ENCODE measurements at places on chromosomes 2 and 18.

DNA sequence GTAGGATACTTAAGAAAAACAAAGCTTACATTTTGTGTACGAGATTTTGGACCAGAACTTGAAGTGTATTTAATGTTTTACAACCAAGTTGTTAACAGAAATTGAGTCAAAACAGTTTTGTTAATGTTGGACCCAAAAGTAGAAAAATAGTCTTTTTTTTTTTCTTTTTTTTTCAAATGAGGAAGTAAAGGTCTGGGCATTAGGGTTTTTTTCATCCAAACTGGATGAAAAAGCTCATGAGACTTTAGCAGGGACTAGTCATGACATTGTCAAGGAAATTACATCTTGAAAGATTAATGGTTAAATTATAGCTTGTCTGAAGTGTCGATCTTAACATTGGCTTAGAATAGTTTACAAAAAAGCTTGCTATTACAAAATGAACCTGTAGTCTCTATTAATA, 32.3 kb downstream of the CCNT2 start:
- DNase-seq: no peak

DNA sequence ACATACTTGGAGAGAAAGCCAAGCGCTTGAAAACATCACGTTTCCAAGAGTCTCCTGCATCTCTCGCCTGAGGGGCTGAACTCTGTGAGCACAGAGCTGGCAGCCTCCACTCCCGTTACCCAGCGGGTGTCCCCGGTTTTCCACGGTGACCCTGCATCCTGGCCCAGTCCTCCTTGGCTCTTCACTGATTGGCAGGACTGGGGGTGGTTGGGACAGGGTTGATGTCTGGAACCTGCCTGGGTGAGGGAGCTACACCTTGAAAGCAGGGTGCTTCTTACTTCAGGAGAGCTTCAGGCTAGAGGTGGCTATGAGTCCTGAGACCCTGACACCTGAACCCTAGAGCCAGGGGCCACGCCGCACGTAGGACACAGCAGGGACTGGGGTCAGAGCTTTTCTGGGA, 234.1 kb downstream of the DYSF start:
- no peak for DNase-seq

GRCh38 chr2:165239230-165239629, at the start of gene SCN2A:
SCN2A (plus strand) TSS chr2:165239414; CDS start chr2:165295824, 56,410 bp downstream.
- DNase-seq: peak; percentile 47

DNA sequence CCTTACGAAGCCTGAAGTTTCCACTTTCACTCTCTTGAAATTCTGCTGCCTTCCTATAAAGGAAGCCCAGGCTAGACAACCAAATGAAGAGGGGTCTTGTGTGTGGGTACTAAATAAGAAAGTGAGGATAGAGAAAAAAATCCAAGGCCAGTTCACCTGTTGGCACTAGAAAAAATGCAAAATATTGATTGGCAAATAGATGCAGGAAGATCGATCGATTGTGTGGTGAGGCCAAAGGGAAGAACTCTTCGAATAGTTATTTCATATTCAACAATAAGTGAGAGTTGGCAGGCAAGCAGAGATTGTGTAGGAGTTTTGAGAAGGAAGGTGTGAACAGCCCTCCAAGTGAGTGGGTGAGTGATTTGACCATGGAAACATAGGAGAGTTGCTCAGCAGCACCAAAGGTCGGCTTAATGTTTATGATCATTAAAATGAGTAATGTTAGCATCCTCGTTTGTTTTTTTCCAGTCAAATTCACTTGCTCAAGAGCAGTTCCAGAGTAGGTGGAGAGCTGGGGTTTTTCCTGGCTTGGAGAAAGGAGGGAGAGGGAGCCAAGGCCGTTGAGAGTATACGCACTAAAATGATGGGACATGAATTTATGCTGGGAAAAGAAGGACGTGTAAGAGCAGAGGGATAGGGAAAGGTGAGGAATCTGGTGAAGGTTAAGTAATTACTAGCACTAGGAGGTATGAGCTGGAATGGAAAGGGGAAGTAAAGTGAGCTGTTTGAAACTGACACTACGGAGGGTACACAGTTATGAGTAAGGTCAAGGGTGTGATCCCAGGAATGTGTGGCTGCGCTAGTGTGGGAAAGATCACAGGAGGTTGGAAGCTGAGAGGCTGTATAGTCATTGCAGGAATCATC, 1.1 kb upstream of the NAPG start:
- peak; percentile 78 for DNase-seq

- peak; percentile 35 for DNase-seq
These were observed 543.4 kb downstream of the IRS1 start for GRCh38 chr2:226256237-226256636.

DNA sequence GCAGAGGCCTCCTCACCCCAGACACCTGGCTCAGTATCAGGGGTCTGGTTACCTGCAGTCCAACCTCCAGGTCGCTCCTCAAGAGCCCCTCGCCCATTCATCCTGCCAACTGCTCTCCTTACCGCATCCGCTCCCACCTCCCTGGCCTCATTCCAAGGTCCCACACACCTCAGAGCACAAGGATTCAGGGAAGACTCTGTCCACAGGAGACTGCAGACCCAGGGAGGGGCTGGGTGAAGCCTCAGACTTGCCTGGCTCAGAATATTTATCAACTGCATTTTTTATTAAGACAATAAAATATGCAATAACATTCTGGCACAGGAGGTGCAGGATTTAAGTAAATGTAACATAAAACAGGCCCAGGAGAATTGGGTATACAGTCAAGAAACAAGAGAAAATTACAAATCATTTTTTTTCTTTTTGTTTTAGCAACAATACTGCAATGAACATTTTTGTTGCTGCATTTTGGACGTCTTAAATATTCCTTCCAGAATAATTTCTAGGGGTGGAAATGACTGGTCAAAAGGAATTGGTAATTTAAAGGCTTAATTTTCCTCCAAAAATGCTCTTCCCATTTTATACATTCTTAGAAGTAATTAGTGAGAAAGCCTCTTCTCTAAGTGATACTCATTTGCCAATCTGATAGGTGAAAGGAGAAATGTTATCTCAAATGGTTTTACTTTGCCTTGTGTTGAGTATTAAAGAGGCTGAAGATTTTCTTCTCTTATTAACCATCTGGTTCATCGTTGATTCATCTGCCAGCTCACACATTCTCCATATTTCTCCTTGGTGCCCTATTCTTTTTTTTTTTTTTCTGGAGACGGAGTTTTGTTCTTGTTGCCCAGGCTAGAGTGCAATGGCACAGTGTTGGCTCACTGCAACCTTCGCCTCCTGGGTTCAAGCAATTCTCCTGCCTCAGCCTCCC, 42.5 kb downstream of the TEX44 start:
- DNase-seq: no peak

- no peak for DNase-seq
These were observed 49.2 kb upstream of the CHN1 start for GRCh38 chr2:175054340-175054739.

GRCh38 chr18:53883771-53884170, 340.7 kb downstream of the MBD2 start:
- no peak for DNase-seq

DNA sequence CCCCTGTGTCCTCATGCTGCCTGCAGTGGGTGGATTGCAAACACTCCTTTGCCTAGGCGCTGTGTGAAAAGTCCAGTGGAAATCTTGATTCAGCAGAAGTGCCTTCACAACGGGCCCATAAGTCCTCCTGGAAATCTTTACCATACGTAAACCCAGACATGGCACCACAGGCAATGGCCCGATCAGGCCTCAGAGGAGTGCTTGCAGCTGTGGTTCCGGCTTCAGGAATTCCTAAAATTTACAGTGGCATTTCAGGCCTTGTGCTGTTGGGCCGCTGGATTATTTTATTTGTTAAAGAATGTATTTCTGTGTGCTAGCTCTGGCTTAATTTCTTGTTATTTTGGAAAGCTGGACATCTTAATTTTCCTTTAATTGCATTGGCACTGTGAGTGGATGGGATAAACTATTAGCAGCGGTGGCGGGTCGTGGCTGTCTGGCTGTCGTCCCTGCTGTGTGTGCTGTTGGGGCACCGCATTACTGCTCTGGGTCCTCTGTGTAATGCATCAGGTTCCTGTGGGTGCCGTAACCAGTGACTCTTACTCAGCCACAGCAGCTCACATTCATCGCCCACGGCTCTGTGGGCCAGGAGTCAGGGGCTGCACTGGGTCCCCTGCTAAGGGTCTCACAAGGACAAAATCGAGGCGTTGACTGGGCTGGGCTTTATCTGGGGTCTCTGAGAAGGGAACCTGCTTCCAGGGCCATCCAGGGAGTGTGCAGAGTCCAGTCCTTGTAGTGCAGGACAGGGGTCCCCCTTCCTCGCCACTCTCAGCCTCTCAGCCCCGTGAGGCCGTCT, 73.1 kb downstream of the RTP5 start:
- DNase-seq: no peak

GRCh38 chr2:11876436-11876835, 130.0 kb downstream of the LPIN1 start:
- DNase-seq: no peak

- no peak for DNase-seq
These were observed 1.4 kb downstream of the MCM6 start for GRCh38 chr2:135874777-135875365.

- DNase-seq: no peak
These were observed 594.0 kb downstream of the ERBB4 start for GRCh38 chr2:211944572-211944971.

DNA sequence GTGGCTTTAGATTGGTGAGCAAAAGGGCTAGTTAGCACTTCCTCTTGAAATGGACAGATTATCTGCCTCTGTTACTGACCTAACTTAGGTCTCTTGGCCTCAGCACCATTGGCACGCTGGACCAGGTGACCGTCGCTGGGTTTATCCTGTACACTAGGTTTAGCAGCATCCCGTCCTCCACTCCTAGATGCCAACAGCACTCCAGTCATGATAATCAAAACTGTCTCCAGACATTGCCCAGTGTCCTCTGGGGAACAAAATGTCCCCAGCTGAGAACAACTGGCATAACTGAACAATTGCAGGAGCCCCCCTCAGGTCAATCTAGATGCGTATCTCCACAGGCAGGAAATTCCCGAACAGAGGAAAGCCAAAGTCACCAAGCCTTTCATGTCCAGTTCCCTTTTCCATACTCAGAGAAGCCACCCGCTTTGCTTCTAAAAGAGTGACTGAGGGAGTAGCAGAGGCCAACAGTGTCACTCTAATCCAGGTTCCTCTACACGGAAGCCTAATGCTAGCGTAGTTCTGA, 27.3 kb downstream of the E2F6 start:
- no peak for DNase-seq

DNA sequence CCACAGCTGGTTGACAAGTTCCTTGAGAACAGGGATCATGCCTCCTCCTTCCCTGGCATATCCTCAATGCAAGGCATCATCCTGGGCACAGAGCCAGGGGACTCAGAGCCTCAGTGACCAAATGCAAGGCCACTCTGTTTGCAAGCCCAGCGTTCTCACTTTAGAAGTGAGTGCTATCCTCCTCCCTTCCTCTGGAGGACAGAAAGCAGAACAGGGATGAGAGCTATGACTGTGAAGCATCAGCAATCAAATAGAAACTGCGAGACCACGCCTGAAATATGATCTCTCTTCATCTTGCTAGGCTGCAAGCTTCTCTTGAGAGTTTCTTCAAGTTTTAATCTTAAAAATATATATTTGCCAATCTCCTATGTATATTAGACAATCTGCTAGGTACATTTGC, 119.8 kb downstream of the LRATD1 start:
- DNase-seq: peak; percentile 13

- DNase-seq: peak; percentile 54
These were observed 971.3 kb upstream of the FAM98A start for GRCh38 chr2:34570266-34570872.

DNA sequence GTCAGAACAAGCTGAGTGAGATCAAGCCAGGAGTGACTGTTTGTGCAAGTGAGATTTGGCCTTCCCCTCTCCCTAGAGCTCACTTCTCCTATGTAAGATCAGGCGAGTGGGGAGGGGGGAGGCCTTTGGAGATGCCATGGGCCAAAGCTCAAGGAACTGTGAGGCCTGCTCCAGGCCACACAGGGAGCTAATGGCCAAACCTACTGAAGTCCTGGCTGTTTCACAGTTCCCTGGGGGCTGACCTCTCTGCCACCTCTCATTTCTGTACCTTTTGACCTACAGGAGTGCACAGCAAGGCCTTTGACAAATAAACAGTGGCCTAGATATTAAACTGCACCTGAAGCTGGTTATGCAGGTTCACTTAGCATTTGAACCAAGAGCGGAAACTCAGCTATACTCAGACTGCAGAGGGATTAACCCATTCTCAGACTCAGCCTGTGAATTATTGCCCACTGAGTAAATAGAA, 235.0 kb upstream of the NT5C1B start:
- no peak for DNase-seq

GRCh38 chr2:54454548-54455130, 1.5 kb upstream of the SPTBN1 start:
- no peak for DNase-seq

GRCh38 chr2:186968277-186968676, 119.3 kb upstream of the ZSWIM2 start:
- DNase-seq: no peak

DNA sequence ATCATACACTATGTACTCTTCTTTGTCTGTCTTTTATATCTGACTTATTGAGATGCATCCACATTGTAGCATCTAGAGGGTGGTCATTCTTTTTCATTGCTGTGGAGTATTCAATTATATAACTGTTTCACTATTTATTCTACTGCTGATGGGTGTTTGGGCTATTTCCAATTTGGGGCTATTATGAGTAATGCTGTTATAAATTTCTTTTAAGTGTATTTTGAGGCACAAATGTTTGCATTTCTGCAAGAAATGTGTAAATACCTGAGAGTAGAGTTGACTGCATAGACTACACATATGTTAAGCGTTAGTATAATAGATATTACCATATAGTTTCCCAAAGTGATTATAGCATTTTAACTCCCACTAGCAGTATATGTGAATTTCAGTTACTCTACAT, 26.9 kb upstream of the PPP1R1C start:
- no peak for DNase-seq

DNA sequence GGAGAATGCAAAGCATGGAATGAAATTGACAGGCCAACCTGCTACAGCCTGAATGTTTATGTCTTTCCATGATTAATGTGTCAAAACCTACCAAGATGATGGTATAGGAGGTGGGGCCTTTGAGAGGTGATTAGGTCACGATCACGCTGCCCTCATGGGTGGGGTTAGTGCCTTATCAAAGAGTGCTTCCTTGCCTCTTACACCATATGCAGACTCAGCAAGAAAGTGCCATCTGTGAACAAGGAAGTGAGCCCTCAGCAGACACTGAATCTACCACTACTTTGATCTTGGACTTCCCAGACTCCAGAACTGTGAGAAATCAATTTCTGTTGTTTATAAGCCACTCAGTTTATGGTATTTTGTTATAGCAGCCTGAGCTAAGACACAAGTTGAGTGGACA, 147.5 kb upstream of the BCL2L11 start:
- DNase-seq: no peak

- DNase-seq: no peak
These were observed 120.1 kb downstream of the LRP1B start for GRCh38 chr2:142010477-142011270.

Measured in HT1080 (cell line).